Bone marrow (tissue), 2 donors: ENCODE measurements at places on chromosomes 5 and 9.

DNA sequence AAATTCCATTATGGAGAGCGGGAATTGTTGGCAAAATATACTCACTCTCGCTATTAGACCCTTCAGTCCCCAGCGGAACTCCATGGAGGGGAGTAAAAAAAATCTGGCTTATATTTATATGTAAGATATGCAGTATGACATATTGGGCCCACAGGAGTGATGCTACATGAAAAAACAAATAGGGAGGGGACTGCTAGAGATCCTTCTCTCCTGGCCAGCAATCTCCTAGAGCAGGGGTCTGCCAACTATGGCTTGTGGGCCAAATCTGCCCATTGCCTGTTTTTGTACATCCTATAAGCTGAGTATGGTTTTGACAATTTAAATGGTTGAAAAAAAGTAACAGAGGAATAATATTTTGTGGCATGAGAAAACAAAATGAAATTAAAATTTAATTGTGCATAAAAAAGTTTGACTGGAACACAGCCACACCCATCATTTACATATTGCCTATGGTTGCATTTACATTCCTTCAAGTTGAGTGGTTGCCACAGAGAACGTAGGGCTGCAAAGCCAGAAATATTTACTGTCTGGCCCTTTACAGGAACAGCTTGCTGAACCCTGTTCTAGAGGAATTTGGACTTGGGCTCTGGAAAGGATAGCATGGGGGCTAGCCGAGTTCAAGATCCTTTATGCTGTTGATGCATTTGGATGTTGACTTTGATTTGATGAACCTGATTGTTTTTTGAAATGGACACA is 197.3 kb upstream of the CLINT1 start:
- no peak for DNase-seq

- DNase-seq = no peak
Measured at GRCh38 chr5:178941361-178941760, 363 bp downstream of the ZNF454 start.

DNA sequence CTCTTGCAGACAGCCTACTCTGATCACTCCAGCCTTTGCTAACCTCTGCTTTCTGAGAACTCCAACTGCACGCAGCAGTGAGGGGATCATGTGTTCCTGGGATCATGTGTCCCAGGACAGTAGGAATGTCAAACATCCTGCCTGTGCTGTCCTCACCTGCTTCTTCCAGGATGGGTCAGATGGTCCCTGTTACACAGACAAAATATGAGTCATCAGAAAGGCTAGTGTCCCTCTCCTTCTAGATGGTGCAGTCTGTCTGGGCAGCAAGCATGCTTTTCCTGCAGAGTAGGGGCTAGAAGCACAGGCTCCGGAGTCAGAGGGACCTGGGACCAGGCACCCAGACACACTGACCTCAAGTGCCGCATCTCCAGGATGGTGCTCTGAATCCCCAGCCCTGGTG is 20.1 kb upstream of the SLC25A48 start:
- DNase-seq = no peak

DNA sequence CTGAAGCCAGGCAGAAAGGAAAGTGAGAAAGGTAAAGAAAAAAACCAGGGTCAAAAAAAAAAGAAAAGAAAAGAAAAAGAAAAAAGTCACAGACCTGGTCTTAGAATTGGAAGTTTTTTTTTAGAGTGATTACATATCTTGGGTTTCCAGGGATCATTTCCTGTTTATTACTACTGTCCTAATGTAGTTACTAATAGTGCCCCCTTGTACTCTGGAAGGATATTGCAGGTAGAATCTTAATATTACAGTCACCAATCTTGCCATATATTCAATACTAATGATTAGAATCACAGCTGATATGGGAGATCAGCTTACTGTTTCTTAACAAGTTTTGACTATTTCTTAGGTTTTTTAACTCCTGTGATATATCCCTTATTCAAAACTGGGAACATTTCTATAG is 543.2 kb upstream of the CDH6 start:
- DNase-seq = no peak
